Activated CD4-positive, alpha-beta T cell treated with anti-CD3 and anti-CD28 coated beads, Interleukin-2, amount 50 U/mL, for 1 hour (primary cell): ENCODE measurements at places on chromosomes 12 and 14.

DNA sequence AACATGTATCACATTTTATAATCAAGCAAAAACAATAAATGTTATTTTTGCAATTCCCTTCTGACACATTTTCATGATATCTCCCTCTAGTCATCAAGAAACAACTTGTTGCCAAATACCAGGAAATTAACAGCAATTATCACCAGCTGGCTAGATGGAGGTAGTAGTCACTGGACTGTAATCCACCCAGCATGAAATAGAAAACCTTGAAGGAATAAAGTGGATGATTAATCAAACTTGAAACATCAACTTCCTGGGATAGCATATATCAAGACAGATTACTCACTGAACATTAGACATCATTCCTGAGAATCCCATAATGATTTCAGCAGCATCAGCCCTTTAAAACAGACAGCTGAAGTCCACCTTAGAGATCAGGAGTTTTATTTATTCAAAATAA is 259.0 kb downstream of the CCDC59 start:
- no peak for DNase-seq

DNA sequence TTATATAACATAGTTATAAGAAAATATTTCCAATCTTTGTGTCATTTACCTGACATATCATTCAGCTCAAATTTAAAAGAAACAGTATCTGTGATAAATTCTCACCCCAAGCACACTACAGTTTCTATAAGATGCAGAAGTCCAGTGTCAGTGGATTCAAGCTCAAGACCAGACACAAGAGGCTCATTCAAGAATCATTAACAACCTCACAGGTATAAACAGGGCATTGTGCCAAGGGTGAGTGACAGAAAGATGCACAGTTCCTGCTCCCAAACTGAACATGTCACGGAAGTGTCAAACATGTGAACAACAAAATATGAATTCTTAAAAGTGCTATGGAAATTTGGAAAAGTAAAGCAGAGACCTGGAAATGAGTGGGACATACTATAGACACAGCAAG is 12.8 kb downstream of the ATP2B1 start:
- no peak for DNase-seq

DNA sequence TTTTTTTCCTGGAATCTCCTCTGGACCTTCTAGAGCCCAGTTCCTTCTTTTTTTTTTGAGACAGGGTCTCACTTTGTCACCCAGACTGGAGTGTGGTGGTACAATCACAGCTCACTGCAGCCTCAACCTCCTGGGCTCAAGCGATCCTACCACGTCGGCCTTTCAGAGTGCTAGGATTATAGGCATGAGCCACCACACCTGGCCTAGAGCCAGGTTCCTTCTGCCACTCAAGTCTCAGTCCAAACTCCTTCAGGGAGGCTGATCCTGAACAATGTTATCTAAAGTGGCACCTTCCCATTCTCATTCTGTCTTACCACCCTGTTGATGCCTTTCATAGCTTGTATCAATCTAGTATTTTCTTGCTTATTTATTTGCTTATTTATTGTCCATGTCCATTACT is 22.3 kb upstream of the ELK3 start:
- DNase-seq, result no peak

GRCh38 chr14:44945264-44945663 is 16.5 kb downstream of the KLHL28 start:
- DNase-seq, result no peak
